ENCODE measurements at places on chromosomes 5 and 9. TPM values are rescaled to one million over a fixed set of nuclear protein-coding genes. Genes with fewer than 3 reads are reported as not detected.

DNA sequence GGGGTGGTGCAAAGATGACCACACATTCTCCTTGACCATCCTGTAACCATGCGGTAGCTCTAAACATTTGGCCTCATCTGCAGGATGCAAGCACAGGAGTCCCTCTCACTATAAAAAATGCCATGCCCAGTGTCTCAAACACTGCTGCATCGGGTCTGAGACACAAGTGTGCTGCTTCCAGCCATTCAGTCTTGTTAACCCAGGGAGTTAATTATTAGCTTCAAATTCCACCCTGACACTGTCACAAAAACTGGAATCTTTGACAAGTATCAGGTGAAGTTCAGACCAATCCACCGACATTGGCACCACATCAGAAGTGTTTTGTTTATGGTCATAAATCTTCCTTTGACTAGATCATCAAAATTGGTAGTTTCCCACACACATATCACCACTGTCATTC lies 119.1 kb upstream of the RASEF start:
- H3K27me3 ChIP-seq: no peaks in the 10 kb centered on the region
- no peak for DNase-seq
- no peak overlapping the region for H3K4me3 ChIP-seq
- no peaks in the 10 kb centered on the region for H3K36me3 ChIP-seq
- H3K4me1 ChIP-seq: no peaks in the 10 kb centered on the region

- no peak overlapping the region for H3K4me3 ChIP-seq
- H3K27me3 ChIP-seq: no peaks in the 10 kb centered on the region
- DNase-seq: no peak
- H3K36me3 ChIP-seq: no peaks in the 10 kb centered on the region
- no peak overlapping the region for H3K27ac ChIP-seq
Observed at GRCh38 chr5:149366169-149366729, 8.4 kb downstream of the PCYOX1L start.

DNA sequence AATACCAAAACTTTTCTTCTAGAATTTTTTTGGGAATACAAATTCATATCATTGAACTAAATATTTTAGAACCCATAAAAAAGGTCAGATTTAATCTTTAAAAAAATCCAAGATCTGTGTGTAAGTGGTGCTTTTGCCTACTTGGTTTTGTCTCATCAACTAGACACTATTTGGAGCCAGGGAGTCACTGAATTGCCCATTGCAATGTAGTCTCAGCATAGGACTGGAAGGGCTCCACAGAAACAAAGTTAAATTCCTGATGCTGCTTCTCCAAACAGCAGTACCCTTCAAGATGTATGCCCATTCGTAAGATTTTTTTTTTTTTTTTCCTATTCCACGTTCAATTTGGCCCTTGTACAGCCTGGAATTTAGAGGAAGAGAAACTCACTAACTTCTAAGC lies 208.0 kb upstream of the MPDZ start:
- H3K27me3 ChIP-seq: no peaks in the 10 kb centered on the region
- no peaks in the 10 kb centered on the region for H3K4me1 ChIP-seq
- DNase-seq: no peak
- H3K27ac ChIP-seq: no peak overlapping the region

The DROSHA gene
- 36.4 TPM for total RNA-seq

DNA sequence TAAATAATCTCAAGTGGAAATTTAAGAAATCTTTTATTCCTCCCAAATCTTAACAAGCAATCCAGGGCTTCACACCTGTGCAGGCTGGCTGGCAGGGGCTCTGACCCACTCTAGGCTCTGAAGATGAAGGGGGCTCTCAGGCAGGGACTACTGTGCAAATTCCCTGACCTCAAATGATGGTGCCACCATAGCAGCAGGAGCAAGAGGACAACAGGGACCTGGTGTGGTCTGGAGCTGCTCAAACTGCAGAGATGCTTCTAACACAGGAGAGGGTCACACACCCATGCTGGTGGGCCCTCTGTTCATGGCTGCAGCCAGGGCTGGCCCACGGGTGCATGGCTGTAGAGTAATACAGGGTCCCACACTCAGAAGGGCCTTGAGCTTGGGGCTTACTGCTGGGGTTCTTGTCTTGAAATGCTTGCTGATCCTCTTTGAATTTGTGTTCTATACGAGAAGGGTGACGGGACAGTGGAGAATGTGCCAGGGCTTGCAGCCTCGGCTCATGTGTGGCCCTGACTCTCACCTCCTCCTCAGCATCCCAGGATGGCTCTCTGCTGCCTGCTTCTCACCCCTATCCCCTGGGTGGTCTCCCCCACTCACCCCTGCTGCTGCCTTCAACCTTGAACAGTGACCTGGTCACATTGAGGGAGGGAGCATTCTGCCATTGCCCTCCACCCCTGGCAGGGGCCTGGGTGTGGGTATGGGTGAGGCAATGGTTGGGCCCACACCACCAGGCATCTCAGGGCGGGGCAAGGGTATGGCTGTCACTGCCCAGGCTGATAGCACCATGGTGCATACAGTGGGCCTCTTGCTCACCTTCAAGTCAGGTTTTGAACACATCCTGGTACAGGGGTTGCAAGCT lies 191.7 kb downstream of the FSTL4 start:
- H3K36me3 ChIP-seq: no peaks in the 10 kb centered on the region
- DNase-seq: no peak
- H3K4me3 ChIP-seq: no peak overlapping the region

All from IMR-90 (cell line).